ENCODE measurements at places on chromosomes 6 and 20. TPM values are rescaled to one million over a fixed set of nuclear protein-coding genes. Genes with fewer than 3 reads are reported as not detected.

SLA2 gene
- total RNA-seq, result not detected

DNAAF9 gene
- 4.8 TPM for total RNA-seq

TMC2 gene
- not detected for total RNA-seq

DEFB132 gene
- not detected for total RNA-seq

FOXC1 gene
- total RNA-seq, result 6.5 TPM

PSORS1C2 gene
- total RNA-seq, result not detected

CASS4 gene
- total RNA-seq, result 0.06 TPM

TMEM200A gene
- total RNA-seq, result 0.08 TPM

DUSP15 gene
- total RNA-seq, result 1.0 TPM

ATP9A gene
- total RNA-seq, result 16.9 TPM

PACSIN1 gene
- 0.04 TPM for total RNA-seq

OR2J3 gene
- total RNA-seq, result not detected

WASF1 gene
- total RNA-seq, result 12.7 TPM

PAX1 gene
- not detected for total RNA-seq

HLA-DPB1 gene
- not detected for total RNA-seq

JAG1 gene
- total RNA-seq, result 52.7 TPM

PNPLA1 gene
- not detected for total RNA-seq

JPH2 gene
- 1.2 TPM for total RNA-seq

SIRPA gene
- 35.8 TPM for total RNA-seq

CENPQ gene
- total RNA-seq, result 6.6 TPM

SYCP2L gene
- total RNA-seq, result 3.2 TPM

HSPA1L gene
- 1.00 TPM for total RNA-seq

NFKBIE gene
- 12.2 TPM for total RNA-seq

LY6G5B gene
- total RNA-seq, result 3.6 TPM
